ENCODE measurements at places on chromosomes 4 and X.

- no peak for DNase-seq
Observed at GRCh38 chr4:185108669-185109068, 34.4 kb upstream of the SLC25A4 start.

DNA sequence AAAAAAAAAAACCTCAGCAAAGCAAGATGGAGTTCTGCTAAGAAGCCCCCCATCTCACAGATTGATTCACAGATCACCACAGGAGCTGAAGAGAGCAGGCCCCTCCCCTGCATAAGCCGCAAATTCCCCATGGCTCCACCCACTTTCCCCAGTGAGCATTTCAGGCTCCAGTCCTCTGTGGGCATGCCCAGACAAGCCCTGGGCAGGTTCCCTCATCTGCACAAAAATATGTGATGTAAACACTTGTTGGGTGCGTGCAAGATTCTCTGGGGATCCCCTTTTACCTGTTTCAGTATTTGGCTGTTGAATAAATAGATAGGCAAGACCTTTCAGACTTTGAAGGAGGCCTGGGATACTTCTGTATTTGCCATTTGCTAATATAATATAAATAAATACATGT lies 514.3 kb downstream of the PCDH7 start:
- DNase-seq, result no peak

DNA sequence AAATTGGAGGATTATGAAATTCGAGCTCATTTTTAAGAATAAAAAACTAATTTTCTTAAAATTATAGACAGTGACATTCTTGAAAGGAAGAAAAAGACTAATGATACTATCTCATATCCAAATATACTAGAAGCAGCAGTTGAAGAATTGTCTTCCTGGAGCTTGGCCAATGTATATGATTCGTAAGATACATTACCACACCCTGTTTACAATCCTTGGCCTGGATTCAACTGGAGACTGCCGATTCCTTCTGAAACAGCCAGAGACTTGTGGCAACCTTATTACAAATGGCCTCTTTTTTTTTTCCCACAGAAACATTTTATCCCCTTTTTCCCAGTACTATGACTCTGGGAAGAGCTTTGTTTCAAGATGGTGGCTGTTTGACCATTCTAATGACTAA lies 571.2 kb upstream of the FAT1 start:
- DNase-seq, result no peak

GRCh38 chr4:15784959-15785634 lies 7.0 kb downstream of the CD38 start:
- no peak for DNase-seq

- DNase-seq, result no peak
Observed at GRCh38 chr4:169254546-169254983, 16.2 kb downstream of the SH3RF1 start.

DNA sequence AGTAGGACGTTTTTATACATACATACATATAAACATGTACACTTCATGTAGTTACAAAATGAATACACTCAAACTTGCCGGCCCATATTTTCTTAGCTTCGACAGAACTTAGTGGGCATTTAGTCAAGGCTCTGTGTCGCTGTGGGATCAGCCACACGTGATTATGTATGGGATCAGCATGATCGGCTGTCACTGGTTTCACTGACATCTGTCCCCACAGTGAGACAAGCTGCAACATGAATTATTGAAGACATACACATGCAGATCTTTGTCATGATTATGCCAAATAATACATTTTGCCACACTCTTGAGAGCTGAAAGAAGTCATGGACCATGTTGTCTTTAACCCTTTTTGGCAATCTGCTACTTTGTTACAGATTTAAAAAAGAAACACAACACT lies 38.2 kb upstream of the NAA11 start:
- no peak for DNase-seq

GRCh38 chr4:6019316-6020263 lies 1.4 kb upstream of the C4orf50 start:
- peak; percentile 40 for DNase-seq
